Fibroblast of skin of scalp (primary cell): ENCODE measurements at places on chromosomes 1 and 21.

- DNase-seq: no peak
These were observed 110.2 kb upstream of the IVNS1ABP start for GRCh38 chr1:185427264-185427663.

GRCh38 chr1:161089938-161090337, 580 bp upstream of the NECTIN4 start:
- DNase-seq: no peak

GRCh38 chr1:167617153-167618147, 12.6 kb upstream of the RCSD1 start:
- DNase-seq: peak; percentile 47

DNA sequence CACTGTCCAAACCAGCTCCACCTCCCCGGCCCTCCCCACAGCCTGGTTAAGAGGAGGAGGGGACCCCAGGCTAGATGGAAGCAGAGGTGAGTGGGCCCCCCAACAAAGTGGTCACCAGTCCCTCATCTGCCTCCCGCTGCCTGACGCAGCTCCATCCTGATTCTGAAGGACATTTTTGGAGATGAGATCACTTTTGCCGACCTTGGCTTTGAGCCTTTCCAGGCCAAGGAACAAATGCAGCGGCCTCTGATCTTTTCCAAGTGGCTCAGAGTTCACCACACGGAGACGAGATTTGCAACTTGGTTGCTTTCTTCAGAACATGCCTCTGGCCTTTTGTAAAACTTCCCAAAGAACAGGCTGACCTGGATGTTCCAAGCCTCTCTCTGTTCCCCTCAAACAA, 223.1 kb downstream of the NPHP4 start:
- DNase-seq: no peak
